ENCODE measurements at places on chromosomes 7 and 10.

DNA sequence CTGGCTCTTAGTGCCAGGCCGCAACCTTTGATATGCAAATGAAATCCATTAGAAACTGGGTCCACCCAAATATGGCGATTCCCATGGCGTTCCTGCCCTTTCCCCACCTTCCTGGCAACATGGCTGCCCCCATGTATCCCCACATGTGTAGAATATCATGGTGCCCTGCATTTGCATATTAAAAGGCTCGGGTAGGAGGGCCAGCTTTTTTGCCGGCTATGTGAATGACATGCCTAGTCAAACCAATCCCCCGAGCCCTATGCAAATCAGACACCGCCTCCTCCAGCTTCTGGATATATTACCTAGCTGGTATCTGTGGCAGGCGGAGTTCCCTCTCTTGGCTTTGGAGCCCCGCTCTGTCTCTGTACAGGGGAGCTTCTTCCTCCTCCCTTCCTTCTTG, 18.3 kb downstream of the MMS19 start:
- DNase-seq, result no peak

- no peak for DNase-seq
These were observed 125.8 kb upstream of the PDSS1 start for GRCh38 chr10:26571655-26572054.

DNA sequence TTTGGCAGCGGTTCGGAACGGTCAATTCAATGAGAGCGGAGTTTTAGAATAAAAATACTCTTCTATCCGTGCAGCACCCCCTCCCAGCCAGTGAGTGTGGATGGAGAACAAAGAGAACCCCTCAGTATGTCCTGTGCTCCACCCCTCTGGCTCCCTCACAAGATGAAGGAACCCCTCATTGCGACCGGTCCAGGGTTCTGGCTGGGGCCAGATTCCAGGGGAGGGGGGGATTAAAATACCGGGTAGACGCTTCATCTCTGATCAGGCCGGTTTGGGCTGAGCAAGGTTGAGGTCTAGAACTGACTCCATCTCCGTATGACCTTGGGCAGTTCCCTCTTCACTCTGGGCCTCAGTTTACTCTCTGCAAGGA, 5.9 kb downstream of the CYP26C1 start:
- DNase-seq, result no peak

- peak; percentile 35 for DNase-seq
These were observed 12.2 kb downstream of the TRPV6 start for GRCh38 chr7:142873281-142873784.

- DNase-seq, result no peak
These were observed 302.4 kb downstream of the GRID1 start for GRCh38 chr10:86064219-86064618.

GRCh38 chr10:103053659-103054581, 135.8 kb downstream of the CNNM2 start:
- peak; percentile 32 for DNase-seq

DNA sequence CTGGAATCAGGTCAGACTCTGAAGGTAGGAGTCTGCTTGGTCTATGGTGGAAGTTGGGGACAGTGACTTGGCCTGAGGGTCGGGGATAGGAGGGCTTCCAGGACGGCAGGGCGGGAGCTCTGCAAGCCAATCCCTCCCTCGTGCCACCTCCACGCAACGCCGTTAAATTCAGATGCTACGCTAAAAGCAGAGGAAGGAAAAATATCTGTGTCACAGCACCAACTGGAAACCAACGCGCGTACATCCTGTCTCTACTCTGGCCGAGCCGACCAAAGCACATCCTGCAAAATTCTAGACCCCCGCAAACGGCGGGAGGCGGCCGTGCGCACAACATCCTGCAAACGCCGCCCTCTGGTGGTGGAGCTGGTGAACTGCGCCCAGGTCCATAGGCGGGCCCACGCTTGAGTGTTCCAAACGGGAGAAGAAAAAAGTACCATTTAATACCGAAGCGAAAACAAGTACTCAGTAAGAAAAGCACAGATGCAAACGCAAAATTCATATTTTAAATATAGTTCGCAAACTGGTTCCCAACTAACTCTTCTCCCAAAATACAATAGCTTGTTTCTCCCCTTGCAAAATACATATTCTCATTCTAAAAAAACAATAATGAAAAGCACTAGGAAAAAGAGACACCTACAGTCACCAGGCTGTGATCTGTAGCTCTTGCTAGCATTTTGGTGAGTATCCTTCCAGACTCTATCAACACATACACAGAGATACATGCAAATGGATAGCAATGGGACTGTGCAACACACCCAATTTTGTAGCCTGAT, 45.7 kb upstream of the HSPA12A start:
- peak; percentile 77 for DNase-seq

- DNase-seq, result no peak
These were observed 44.5 kb downstream of the KCNMA1 start for GRCh38 chr10:77592946-77593636.

DNA sequence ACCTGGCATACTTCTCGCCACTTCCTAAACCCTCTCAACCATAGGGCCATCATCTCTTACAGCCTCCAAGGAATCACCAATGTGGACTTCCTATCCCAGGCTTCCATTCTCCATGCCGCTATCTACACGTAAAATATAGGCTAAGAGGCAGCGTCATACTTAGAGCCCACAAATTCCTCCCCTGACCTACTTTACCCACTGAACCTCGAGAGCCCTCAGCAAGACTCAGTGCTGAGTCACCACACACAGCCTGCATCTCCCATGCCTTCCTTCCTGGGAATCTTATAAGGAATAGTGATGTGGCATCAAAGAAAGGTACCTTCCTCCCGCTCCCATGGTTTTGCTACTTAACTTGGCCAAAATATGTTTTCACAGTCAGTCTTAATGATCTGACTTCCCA, 435.6 kb upstream of the NFE2L3 start:
- no peak for DNase-seq

GRCh38 chr7:22406715-22407114, 49.8 kb upstream of the RAPGEF5 start:
- DNase-seq, result no peak

- DNase-seq, result no peak
These were observed at the start of gene INSYN2A for GRCh38 chr10:127196282-127197153. Gene INSYN2A (minus strand): TSS chr10:127196591. CDS start chr10:127176395, 20,196 bp downstream.

GRCh38 chr10:17993361-17993760, 41.6 kb downstream of the SLC39A12 start:
- DNase-seq, result no peak

DNA sequence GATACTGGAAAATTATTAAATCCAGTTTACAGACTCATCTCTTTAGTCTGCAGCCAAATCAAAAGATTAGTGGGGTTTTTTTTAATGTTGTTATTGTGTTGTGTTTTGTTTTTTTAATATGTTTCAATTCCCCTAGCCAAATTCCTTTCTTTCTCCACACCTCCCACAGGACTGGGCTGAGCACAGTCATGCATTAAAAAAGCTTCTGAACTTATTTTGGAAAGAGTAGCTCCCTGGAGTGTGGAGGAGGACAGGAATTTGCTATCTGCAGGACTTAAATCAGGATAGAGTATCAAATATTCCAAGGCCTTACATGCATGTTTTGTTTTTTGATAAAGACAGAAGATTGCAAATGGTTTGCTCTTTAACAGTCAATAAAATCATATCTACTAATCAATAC, 90.7 kb downstream of the GNAI1 start:
- DNase-seq, result no peak

DNA sequence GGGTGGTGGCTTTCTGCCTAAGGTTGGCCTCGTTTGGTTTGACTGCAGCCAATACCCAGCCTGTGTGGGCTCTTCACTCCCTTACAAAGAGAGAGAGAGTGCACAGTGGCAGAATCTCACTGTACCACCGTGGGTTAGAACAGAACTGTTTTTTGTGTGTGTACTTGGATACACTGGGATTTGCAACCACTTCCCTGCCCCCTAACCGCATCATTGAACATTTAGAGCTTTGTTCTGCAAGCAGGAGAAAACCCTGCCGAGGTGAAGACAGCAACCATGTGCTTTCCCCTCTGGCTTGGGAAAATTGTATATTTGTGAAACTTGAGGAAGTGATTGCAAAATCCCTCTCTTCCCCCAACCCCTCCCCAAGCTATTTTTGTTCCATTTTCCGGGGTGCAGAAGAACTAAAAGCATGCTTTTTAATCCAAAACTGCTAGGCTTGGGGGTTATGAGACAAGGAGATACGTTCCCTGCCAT, 201.2 kb downstream of the TCF7L2 start:
- DNase-seq, result no peak

- no peak for DNase-seq
These were observed 25.9 kb downstream of the STEAP4 start for GRCh38 chr7:88280801-88281200.

DNA sequence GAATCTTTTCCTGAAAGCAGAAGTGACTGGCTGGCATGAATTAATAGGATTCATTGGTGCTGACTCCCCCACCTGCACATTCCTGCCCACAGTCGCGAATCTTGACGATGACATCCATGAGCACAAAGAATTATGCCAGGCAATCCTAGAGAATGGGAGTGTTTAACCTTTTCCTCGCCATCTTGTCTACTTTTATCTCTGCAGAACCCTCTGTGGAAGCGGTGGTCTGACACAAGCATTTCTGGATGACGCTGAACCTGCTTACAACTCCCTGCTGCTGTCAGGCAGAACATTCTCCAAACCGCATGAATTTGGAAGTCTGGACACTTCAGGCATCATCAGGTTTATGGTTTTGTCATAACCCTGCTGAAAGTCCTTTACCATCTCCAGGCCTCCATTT, 36.5 kb downstream of the KLF6 start:
- DNase-seq, result no peak

GRCh38 chr7:28854750-28855074, 103.4 kb downstream of the TRIL start:
- DNase-seq, result no peak

GRCh38 chr10:2885288-2886278, 181.8 kb upstream of the PFKP start:
- no peak for DNase-seq

DNA sequence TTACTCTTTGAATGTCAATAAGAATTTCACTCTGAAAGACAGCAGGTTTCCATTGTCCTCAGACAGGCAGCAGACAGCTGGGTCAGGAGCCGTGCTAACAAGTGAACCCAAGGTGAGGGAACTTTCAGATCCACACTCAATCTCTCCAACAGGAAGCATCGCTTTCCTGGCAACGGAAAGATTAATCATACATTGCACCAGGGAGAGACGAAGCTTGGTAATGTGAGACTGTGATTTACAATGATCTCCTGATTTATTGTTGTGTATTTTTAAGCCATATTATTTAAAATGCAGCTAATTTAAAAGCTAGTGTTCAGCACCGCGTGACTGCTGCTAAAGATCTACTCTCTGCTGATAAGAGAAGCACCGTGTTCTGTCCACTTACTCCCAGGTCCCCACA, 17.5 kb upstream of the NOM1 start:
- no peak for DNase-seq

GRCh38 chr7:103140061-103140460, 8.8 kb downstream of the NAPEPLD start:
- no peak for DNase-seq

- DNase-seq, result no peak
These were observed 15.5 kb upstream of the SFMBT2 start for GRCh38 chr10:7426349-7426748.

DNA sequence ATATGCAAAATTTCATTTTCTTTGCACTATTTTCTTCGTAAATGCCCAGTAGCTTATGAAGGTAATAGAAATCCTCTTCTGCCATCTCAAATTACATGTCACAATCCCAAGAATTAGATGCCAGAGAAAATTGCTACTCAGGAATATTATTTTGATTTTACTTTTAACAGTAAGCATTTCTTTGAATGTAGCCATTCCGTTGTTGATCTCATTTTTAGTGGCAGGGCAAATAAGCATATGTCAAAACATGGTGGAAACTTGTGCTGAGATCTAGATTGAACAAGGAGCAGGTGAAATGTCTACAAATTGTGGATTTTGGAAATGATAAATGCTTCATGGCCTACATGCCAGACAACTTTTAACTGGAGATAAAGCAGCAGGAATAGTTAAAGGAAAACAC, 291.8 kb downstream of the SDHAF3 start:
- no peak for DNase-seq

Measured in activated T-cell treated with anti-CD3 and anti-CD28 coated beads, Interleukin-2, amount 50 U/mL, for 1 hour (primary cell).